ENCODE measurements at places on chromosomes 12 and 14. TPM values are rescaled to one million over a fixed set of nuclear protein-coding genes. Genes with fewer than 3 reads are reported as not detected.

DNA sequence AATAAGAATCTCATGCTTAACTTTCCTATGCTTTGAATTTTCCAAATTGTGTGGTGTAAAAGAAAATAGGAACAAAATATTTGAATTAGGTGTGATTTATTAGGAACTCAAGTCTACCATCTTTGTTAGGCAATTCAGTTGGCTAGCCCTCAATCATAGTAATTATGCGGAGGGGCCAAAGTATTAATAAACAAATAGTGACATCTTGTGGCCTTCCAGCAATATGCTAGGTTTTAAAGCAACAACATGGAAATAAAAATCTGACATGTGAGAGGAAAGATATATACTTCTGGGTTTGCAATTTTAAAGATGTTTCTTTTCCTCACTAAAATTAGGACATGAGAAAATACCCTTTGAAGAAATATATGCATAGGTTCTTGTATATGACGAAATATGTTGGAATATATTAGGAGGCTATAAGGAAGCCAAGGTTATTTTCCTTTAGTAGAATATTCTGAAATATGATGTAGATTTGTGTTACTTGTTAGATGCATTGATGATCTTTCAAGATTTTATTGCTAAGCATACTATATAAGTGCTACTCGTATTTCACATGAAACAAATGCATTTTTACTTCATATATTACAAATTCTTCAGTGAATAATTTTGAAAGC, 200.4 kb downstream of the PTPRO start:
- DNase-seq, result peak; percentile 68

GRCh38 chr14:51140338-51140737, 45.4 kb upstream of the TRIM9 start:
- no peak for DNase-seq

DNA sequence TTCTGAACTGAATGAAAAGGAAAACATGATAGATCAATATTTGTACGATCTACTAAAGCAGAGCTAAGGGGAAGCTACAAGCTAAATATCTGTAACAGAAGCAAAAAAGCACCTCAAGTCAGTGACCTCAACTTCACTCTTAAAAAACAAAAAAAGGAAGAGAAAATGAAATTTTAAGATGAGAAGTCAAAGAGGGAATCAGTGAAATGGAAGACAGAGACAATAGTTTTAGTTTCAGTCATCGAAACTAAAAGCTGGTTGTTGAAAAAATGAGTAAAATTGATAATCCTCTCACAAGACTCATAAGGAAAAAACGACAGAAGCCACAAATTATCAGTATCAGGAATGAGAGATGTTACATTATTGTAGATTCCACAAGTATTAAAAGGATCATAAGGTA, 11.9 kb upstream of the SLC2A13 start:
- DNase-seq, result no peak

GRCh38 chr12:9776781-9777180, 16.1 kb upstream of the CD69 start:
- no peak for DNase-seq

GRCh38 chr14:96191841-96192462, 12.7 kb upstream of the BDKRB2 start:
- no peak for DNase-seq

DNA sequence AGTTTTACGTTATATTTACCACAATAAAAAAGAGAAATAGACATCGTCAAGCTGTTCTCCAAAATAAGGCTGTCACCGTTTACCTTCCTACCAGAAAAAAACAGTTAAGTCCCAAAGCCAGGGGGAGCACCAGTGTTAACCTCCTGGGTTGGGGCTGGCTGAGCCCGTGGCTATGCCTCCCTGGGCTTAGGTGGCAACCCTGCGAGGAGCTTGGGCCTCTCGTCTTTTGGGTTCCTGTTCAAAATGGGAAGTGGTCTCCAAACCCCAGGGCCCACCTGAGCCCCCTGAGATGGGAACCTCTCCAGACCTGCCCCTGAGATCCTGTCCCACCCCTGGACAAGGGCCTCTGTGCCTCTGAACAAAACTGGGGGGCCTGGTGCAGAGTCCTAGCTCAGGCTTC, 22.9 kb downstream of the PACS2 start:
- DNase-seq, result no peak

GRCh38 chr12:42508913-42509460, 80.6 kb downstream of the PRICKLE1 start:
- DNase-seq, result no peak

DNA sequence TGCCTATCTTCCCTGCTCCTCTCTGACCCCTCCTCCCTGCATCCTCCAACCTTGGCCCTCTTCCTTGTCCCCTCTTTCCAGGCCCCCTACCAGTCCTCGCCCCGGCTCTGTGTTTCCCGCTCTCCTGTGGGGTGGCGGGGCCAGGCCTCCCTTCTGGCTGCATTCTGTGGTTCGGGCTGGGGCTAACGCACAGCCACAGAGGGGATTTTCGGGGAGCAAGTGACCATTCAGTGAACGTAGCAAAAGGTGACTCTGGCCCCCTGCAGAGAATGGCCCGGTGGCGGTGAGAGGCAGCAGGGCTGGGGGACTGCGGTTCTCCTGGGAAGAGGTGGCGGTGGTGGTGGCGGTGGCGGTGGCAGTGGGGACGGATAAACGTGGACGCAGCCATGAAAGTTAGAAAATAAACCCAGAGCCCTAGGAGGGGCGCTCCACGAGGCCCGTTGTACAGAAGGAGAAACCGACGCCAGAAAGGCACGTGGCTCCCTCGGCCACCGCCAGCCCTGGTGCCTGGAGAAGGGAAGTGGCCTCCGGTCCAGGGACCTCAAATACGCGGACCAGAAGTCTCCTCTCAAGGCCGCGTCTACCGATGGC, 269.6 kb downstream of the ADGRD1 start:
- no peak for DNase-seq

GRCh38 chr12:108479364-108480070, 35.6 kb upstream of the FICD start:
- no peak for DNase-seq

GRCh38 chr14:91264151-91265150, 19.9 kb upstream of the GPR68 start:
- no peak for DNase-seq

- peak; percentile 8 for DNase-seq
Observed at GRCh38 chr12:130281153-130281799, 56.4 kb upstream of the PIWIL1 start.

GRCh38 chr12:52523824-52524223, 3.6 kb upstream of the KRT5 start:
- peak; percentile 89 for DNase-seq

DNA sequence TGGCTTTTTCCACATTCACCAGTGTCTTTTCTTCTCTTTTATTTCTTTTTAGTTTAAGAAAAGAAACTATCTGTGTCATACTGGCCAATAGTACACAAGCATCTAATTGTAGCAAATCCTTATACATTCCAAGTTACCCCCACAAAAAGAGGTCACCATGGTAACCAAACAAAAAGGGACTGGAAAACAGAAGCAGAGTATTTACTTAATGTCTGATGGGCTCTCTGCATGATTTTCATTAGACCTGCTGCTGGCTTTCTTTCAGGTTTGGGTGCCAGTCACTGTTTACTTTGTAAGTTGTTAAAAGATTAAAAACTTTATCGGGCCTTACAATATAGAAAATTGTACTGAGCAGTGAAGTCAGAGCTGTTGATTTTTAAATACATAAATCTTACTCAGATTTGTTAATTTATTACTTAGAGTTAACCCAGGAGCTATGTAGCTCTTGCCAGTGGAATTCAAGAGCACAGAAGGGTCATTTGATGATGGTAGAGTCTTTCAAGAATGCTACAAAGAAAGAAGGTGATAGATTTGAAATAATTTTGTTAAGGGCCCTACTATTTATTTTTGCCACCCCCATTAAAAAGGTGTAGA, 123.9 kb downstream of the BRMS1L start:
- no peak for DNase-seq

DNA sequence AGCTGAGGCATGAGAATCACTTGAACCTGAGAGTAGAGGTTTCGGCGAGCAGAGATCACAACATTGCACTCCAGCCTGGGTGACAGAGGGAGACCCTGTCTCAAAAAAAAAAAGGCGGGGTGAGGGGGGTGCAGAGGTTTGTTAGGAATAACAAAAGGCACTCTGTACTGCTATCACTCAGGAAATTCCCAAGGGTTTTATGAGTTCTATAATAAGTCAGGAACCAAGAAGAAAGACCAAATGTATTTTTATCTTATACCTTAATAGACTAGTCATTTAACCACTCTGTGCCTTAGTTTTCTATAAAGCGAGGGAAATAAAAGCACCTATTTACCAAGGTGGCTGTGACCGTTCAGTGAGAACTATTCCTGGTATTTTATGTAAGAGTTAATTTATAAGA, 319.2 kb downstream of the GPHN start:
- DNase-seq, result no peak

- DNase-seq, result no peak
Observed at GRCh38 chr14:104591031-104591430, 11.5 kb downstream of the C14orf180 start.

DNA sequence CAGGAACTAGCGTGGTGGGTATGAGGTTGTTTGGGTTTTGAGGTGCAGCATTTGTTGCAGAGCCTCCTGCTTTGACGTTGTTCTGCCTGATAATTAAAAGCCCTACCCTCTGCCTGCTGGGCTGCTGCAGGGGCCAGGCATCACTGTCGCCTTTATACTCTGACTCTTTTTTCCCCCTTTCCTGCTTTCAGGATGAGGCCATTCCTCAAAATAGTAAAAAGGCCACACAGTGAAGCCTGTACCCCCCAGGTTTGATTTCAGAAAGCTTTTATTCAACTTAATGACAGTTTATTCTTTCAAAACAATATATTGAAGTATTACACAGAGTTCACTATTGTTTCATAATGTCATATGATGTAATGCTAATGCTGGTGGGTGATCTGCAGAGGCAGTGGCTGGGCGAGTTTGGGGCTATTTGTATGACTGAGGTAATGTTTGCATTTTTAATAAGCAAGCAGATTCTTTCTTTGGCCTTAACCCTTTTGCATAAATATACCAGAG, 9.1 kb downstream of the BORCS5 start:
- DNase-seq, result no peak

DNA sequence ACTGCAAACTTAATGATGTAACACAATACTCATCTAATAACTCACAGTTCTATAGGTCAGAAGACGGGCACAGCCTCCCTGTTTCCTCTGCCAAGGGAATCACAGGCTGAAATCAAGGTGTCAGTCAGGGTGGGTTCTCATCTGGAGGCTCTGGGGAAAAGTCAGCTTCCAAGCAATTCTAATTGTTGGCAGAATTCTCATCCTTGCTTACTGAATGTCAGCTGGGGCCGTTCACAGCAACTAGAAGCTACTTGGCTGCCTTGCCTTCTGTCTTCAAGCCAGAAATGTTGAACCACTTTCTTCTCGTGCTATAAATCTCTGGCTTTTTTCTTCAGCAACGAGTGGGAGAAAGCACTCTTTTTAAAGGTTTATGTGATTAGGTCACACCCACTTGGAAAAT, 80.1 kb upstream of the PDZRN4 start:
- no peak for DNase-seq

GRCh38 chr12:22729431-22729956, 104.5 kb downstream of the ETNK1 start:
- no peak for DNase-seq

Gene KLRC2
- 1.9 TPM for total RNA-seq

Gene CLEC6A
- total RNA-seq, result not detected

Gene PRH1
- total RNA-seq, result 11.7 TPM

Gene RD3L
- not detected for total RNA-seq

Gene CELA1
- total RNA-seq, result not detected

Gene TMED10
- 526 TPM for total RNA-seq

Gene HVCN1
- not detected for total RNA-seq

Gene LRTM2
- not detected for total RNA-seq

Gene PRIMA1
- 0.07 TPM for total RNA-seq

Measured in MCF 10A (cell line).